Activated naive CD8-positive, alpha-beta T cell treated with anti-CD3 and anti-CD28 coated beads, Interleukin-2, amount 10 ng/mL, durations not matched to agents 7 days and 5 days (primary cell): ENCODE measurements at places on chromosomes 5 and 9. TPM values are rescaled to one million over a fixed set of nuclear protein-coding genes. Genes with fewer than 3 reads are reported as not detected.

The MELK gene
- 47.2 TPM for total RNA-seq

DNA sequence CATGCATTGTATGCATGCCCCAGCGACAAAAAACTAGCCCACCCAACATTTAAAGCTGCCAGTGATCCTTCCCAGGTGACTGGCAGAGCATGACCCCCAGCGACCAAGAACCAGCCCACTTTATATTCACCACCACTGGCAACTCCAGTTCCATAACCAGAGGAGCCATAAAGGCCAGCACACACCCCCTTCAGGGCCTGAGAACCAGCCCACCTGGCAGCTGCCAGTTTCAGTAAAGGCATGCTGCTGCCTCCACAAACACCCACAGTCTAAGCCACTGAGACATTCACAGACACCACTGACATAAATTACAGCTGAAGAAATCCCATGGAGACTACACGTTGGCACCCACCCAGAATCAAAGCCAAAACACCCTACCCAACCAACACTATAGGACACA lies 46.9 kb upstream of the RGS7BP start:
- H3K4me1 ChIP-seq = no peaks in the 10 kb centered on the region
- no peak overlapping the region for H3K4me3 ChIP-seq
- DNase-seq = no peak
- H3K27ac ChIP-seq = no peak overlapping the region
- no peaks in the 10 kb centered on the region for H3K36me3 ChIP-seq
- H3K27me3 ChIP-seq = no peaks in the 10 kb centered on the region

DNA sequence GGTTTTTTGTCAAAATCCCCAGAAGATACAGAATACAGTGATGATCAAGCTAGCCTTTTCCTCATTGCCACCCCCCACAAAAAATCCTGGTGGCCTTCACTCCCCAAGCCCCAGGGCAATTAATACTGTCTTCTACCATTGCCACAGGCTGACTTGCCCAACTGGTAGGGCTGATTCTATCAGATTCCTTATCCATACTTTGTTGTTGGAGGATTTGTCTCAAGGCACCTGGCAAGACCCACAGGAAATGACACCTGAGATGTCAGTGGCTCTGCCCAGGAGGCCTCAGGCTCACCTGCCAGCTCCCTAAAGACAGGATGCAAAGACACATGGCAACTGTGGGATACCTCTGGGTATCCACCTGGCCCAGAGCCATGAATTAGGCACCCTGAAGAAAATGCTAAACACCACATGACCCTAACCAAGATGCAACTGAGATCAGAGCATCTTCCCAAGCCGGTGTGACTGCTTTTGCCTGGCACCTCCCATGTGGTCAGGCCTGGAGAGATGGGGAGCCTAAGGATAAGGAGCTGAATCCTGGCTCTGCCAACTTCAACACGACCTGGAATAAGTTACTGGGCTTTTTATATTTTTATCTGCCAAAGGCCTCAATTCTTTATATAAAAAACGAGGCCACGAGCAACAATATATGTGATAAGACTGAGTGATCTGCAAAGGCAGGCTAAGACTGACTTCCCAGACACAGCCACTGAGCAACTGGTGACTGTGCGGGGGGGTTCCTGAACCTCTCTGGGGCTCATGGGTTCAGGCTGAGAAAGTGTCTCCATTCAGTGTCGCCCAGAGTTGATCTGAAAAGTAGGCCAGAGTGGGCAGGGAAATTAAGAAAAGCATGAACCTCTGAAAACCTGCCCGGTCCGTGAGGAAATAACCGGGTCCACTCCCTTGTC lies 944 bp downstream of the ATOX1 start:
- peak overlapping the region; percentile 92 for H3K4me3 ChIP-seq
- peaks cover 7% of the 10 kb centered on the region for H3K36me3 ChIP-seq
- no peaks in the 10 kb centered on the region for H3K27me3 ChIP-seq
- peaks cover 18% of the 10 kb centered on the region for H3K4me1 ChIP-seq
- peak overlapping the region; percentile 88 for H3K27ac ChIP-seq
- no peak for DNase-seq

- no peak overlapping the region for H3K4me3 ChIP-seq
- peaks cover 16% of the 10 kb centered on the region for H3K4me1 ChIP-seq
- no peak overlapping the region for H3K27ac ChIP-seq
- DNase-seq = no peak
Measured at GRCh38 chr5:140424135-140424534, 22.5 kb downstream of the ANKHD1 start.

DNA sequence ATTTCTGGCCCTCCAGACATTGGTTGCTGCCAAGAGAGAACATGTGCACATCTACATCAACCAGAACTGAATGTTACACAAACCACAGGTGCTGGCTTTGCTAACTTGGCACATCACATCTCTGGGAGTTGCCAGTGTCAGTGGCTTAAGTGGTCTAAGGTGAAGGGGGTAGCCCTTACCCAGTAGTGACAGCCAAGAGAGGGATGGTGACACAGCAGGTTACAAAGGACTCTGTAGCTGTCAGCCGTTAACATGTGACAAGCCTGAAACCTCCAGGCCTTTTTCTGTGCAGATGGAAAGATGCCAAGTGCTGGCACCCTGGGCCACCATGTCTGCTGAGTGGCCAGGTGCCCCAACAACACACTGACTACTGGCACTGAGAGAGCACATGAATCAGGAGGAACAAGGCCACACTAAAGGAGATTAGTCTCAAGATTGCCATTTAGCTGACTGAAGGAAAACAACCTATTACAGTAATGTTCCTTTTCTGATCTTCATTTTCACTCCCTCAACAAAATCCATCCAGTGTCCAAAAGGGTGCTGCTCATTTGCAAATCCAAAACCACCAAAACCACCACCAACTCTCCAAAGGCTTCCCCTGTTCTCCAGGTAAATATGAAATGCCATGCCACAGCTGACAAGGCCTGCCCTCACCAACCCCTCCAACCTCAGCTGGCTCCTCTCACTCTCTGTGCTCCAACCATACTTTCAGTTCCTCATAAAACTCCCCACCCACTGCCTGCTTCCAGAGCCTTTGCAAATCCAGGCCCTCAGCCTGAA lies 20.2 kb downstream of the SIL1 start:
- H3K4me1 ChIP-seq = peaks cover 9% of the 10 kb centered on the region
- no peaks in the 10 kb centered on the region for H3K27me3 ChIP-seq
- H3K36me3 ChIP-seq = peaks cover 5% of the 10 kb centered on the region
- H3K27ac ChIP-seq = peak overlapping the region; percentile 44
- no peak for DNase-seq

DNA sequence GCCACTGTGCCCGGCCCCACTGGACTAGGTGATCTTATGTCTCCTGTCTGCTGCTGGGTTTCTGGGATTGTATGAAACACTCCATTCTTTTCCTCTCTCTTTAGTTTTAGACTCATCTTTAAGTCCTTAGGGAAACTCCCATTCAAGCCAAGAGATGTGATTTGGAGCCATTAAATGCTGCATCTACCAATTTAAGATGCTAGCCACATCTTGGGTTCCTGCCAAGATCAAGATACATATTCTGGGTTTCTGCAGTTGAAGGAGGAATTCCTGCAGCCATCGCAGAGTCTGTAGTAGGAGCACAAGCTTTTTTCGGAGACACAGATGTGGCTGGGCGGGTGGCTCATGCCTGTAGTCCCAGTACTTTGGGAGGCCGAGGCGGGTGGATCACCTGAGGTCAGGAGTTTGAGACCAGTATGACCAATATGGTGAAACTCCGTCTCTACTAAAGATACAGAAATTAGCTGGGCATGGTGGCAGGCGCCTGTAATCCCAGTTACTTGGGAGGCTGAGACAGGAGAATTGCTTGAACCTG lies 23.2 kb downstream of the STXBP1 start:
- no peaks in the 10 kb centered on the region for H3K27me3 ChIP-seq
- no peaks in the 10 kb centered on the region for H3K36me3 ChIP-seq
- no peak overlapping the region for H3K4me3 ChIP-seq
- no peak for DNase-seq
